Pancreas (tissue), 10 donors: ENCODE measurements at places on chromosomes 7 and 10. TPM values are rescaled to one million over a fixed set of nuclear protein-coding genes. Genes with fewer than 3 reads are reported as not detected.

HOXA2 gene
- polyA plus RNA-seq, result 0.27 TPM

SDHAF3 gene
- 6.0 TPM for polyA plus RNA-seq

ZNF92 gene
- polyA plus RNA-seq, result 2.1 TPM

SGCE gene
- polyA plus RNA-seq, result 9.8 TPM

DNA sequence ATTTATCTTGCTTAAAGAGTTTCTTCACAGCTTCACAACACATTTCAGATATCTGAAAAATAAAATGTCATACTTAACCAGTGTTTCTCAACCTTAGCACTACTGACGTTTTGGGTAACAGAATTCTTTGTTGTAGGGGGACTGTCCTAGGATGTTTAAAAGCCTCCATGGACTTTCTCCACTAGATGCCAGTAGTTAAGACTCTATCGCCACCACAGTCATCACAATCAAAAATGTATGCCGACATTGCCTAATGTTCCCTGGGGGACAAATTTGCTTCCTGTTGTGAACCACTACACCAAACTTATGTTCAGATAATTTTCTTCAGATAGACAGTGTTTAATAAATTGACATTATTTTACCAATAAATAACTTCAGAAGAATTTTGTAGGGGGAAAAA lies 13.4 kb downstream of the NOC3L start:
- peaks cover 7% of the 10 kb centered on the region for H3K36me3 ChIP-seq
- DNase-seq, result no peak
- no peak overlapping the region for H3K4me3 ChIP-seq
- no peaks in the 10 kb centered on the region for H3K27me3 ChIP-seq
- no peaks in the 10 kb centered on the region for H3K4me1 ChIP-seq
- no peak overlapping the region for H3K27ac ChIP-seq

GRCh38 chr7:73909051-73909941 lies 48.3 kb downstream of the TMEM270 start:
- DNase-seq, result no peak
- no peaks in the 10 kb centered on the region for H3K27me3 ChIP-seq
- no peak overlapping the region for H3K27ac ChIP-seq
- no peaks in the 10 kb centered on the region for H3K36me3 ChIP-seq

- no peak overlapping the region for H3K27ac ChIP-seq
- DNase-seq, result no peak
- H3K4me3 ChIP-seq, result no peak overlapping the region
- H3K27me3 ChIP-seq, result no peaks in the 10 kb centered on the region
- H3K4me1 ChIP-seq, result no peaks in the 10 kb centered on the region
Measured at GRCh38 chr10:48506147-48506917, 98.5 kb downstream of the ARHGAP22 start.

- no peak overlapping the region for H3K27ac ChIP-seq
- H3K27me3 ChIP-seq, result no peaks in the 10 kb centered on the region
- DNase-seq, result no peak
- no peak overlapping the region for H3K4me3 ChIP-seq
Measured at GRCh38 chr10:133162178-133162909, 2.3 kb downstream of the KNDC1 start.

- H3K4me1 ChIP-seq, result no peaks in the 10 kb centered on the region
- no peak overlapping the region for H3K4me3 ChIP-seq
- no peaks in the 10 kb centered on the region for H3K36me3 ChIP-seq
- no peak for DNase-seq
- no peak overlapping the region for H3K27ac ChIP-seq
- no peaks in the 10 kb centered on the region for H3K27me3 ChIP-seq
Measured at GRCh38 chr10:21976739-21977138, 26.8 kb downstream of the DNAJC1 start.

- no peaks in the 10 kb centered on the region for H3K4me1 ChIP-seq
Measured at GRCh38 chr7:43390576-43390975, 192.3 kb upstream of the STK17A start.

GRCh38 chr10:133091316-133091715 lies 3.6 kb downstream of the ADGRA1 start:
- H3K4me1 ChIP-seq, result no peaks in the 10 kb centered on the region
- no peaks in the 10 kb centered on the region for H3K36me3 ChIP-seq
- no peak overlapping the region for H3K4me3 ChIP-seq
- H3K27me3 ChIP-seq, result no peaks in the 10 kb centered on the region

GRCh38 chr10:4733150-4733842 lies 92.7 kb upstream of the AKR1E2 start:
- no peaks in the 10 kb centered on the region for H3K4me1 ChIP-seq
- H3K27me3 ChIP-seq, result no peaks in the 10 kb centered on the region
- no peak for DNase-seq

DNA sequence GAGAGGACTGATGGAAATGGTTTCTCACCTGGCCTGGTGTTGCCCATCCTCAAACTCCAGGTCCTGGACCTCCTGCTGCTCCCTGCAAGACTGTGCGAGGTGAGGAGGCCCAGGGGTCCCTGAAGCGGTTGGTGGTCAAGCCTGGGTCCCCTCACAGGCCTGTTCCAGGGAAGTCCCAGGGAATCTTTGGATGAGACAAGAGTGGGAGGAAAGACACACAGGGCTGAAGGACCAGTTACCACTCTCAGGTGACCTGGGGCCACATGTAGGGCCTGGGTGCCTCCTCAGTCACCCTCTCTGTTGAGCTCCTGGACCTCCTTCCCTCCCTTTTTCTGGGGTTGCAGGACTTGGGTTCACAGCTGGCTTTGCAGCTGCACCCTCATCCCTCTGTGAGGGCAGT lies 42.6 kb upstream of the CXCL12 start:
- H3K4me3 ChIP-seq, result no peak overlapping the region
- H3K36me3 ChIP-seq, result no peaks in the 10 kb centered on the region
- no peak for DNase-seq
- no peaks in the 10 kb centered on the region for H3K27me3 ChIP-seq

- no peaks in the 10 kb centered on the region for H3K27me3 ChIP-seq
- DNase-seq, result peak; percentile 31
- H3K36me3 ChIP-seq, result no peaks in the 10 kb centered on the region
- no peak overlapping the region for H3K4me3 ChIP-seq
- peaks cover 5% of the 10 kb centered on the region for H3K4me1 ChIP-seq
Measured at GRCh38 chr10:30591249-30591670, 38.3 kb downstream of the LYZL2 start.

DNA sequence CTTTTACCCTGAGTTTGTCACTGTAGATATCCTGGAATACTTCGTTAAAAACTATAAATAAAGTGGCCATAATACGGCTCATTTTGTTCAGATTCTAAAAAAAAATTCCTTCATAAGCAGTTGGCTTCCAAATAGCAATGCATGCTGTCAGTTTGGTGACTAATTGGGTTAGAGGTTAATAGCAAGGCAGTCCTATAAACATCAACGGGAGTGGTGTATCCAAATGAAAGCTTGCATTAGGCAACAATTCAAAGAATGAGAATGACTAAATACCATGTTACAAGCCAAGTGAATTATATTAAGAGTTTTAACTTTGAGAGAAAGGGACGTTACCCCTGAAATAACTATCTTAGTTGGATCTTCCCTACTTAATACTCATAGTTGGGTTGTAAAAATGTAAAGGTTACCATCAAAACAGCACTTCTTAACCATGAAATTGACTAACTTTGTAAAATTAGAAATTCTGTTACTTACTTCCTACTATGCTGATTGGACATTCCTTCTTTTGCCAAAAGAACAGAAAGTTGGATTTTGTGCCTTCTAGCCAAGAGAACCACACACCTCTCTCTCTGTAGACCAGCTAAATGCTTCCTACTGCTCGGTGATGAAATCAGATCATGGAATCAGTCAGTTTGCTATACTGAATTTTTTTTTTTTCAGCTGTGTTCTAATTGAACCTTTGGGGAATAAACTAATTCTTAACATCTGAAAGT lies 98.0 kb downstream of the KAT6B start:
- H3K27me3 ChIP-seq, result no peaks in the 10 kb centered on the region
- no peaks in the 10 kb centered on the region for H3K36me3 ChIP-seq
- DNase-seq, result no peak
- peak overlapping the region; percentile 57 for H3K27ac ChIP-seq

DNA sequence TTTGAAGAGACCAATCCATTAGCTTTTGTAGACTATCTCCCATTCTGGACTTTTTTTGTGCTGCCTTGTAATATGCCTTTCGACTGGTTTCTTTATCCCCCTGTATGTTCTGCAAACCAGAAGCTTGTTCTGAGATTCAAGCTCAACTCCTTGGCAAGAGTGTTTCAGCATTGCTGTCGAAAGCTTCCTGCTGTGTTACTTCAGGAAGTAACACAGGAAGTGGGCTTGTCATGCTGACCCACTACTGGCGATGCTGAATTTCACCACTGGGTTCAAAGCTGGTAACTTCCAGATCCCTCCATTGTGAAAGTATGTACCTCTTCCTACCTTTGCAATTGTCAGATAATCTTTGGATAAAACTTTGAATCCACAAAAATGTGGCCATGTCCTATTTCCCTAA lies 57.9 kb upstream of the INSYN2A start:
- no peaks in the 10 kb centered on the region for H3K27me3 ChIP-seq
- H3K36me3 ChIP-seq, result no peaks in the 10 kb centered on the region
- H3K4me1 ChIP-seq, result no peaks in the 10 kb centered on the region
- H3K27ac ChIP-seq, result no peak overlapping the region
